ENCODE measurements at places on chromosomes 2 and 18.

DNA sequence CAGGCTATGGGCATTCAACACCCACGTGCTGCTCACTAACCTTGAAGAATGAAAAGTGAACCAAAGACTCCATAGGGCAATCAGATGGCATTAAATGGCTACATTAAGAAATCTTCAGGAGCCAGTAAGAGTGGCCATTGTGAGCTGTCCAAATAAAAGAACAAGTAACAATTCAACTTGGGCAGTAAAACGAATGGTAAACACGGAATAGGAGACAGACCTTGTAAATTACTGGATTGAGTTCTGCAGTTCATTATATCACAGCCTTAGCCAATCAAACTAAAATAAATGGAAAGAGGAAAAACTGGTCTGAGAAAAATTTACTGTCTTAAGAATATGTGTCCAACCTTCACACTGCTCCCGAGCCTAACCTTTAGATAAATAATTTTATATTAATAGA lies 306.5 kb upstream of the ZNF521 start:
- DNase-seq: no peak

GRCh38 chr2:219292616-219293015 lies 13.4 kb downstream of the DNAJB2 start:
- no peak for DNase-seq

GRCh38 chr2:53188851-53189510 lies 578.6 kb upstream of the CHAC2 start:
- no peak for DNase-seq

- DNase-seq: no peak
These were observed 217.7 kb downstream of the GBX2 start for GRCh38 chr2:235950473-235950809.

DNA sequence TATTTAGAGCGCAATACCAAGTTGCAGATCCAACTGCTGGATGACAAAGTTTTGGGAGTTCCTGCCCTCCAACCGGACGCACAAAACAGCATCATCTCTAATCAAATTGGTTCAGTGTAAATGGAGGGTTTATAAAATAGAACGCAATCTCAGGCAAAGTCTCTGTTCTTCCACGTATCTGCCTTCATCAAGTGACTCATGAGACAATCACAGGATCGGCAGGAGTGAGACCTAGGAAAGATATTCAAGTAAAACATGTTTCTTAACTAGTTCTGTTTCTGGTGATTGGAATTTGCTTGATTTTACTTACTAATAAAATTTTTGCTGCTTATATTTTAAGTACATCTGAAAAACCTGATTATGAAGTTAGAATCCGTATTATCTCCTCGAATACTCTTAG lies 7.6 kb downstream of the FZD5 start:
- no peak for DNase-seq

DNA sequence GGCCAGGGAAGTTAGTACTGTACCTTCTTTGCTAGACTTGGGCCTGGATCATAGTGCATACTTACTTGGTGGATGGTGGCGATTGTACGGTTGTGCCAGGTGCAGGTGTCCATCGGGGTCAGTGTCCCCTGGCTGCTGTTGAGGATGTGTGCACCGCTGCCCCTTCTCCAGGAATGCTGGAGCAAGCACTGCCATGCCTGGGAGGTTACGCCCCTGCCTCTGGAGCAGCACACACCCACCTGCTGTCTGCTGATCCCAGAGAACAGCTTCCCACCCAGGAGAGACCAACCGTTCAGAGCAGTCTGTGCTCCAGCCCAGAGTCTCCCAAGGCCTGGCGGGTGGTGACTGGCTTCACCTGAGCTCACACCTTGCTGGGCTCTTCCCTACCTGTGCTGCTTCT lies 286.8 kb upstream of the HS6ST1 start:
- DNase-seq: no peak

- no peak for DNase-seq
These were observed 332.9 kb downstream of the DSC3 start for GRCh38 chr18:30709595-30709994.

GRCh38 chr2:55954306-55955035 lies 30.9 kb upstream of the EFEMP1 start:
- DNase-seq: no peak

- DNase-seq: no peak
These were observed 64.9 kb downstream of the CYBRD1 start for GRCh38 chr2:171587132-171587531.

DNA sequence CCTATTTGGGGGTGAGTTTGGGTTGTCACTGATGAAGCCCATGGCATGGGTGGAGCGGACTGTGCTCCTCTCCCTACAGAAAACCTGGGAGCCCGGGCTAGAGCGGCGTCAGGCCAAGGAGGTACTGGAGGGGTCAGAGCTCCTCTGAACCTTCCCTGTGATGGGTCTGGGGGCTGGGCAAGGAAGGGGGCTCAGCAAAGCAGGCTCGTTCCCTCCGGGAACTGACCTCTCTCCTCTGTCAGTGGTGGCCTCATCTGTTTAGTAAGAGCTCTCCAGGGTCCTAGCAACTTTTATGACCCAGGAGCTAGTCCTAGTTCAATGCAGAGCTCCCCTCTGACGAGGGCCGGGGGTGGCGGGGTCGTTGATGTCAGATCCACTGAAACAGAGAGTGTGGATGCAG lies 62.4 kb upstream of the OTOF start:
- DNase-seq: no peak

- DNase-seq: no peak
These were observed 124.2 kb downstream of the BCL2L11 start for GRCh38 chr2:111244864-111245263.

DNA sequence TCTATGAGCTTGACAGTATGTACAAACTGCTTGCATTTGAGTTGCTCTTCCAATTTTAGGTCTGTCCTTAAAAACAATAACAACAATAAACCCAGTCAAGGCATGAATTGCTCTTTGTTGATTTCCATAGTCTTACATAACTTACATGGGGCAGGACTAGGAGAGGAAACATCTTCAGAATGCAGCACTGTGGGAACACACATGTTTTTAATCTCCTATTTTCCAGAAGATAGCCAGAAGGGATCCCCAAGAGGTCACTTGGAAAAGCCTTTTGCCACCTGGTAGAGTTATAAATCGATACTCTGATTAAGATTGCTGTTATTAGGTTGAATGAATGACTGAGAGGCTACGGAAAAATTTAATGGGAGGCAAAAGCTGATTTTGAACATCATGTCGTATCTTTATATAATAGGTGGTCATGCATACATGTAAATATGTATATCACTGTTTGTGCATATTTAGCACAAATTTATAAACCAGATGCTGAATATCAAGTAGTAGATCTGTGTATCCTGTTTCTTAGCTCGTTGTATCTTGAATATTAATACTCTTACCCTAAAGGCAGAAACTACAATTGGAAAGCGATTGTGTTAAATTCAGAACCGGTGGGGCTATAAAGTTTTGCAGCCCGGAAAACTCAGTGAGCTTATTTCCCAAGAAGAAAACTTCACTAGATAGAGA lies 479.4 kb upstream of the TCF4 start:
- DNase-seq: no peak

DNA sequence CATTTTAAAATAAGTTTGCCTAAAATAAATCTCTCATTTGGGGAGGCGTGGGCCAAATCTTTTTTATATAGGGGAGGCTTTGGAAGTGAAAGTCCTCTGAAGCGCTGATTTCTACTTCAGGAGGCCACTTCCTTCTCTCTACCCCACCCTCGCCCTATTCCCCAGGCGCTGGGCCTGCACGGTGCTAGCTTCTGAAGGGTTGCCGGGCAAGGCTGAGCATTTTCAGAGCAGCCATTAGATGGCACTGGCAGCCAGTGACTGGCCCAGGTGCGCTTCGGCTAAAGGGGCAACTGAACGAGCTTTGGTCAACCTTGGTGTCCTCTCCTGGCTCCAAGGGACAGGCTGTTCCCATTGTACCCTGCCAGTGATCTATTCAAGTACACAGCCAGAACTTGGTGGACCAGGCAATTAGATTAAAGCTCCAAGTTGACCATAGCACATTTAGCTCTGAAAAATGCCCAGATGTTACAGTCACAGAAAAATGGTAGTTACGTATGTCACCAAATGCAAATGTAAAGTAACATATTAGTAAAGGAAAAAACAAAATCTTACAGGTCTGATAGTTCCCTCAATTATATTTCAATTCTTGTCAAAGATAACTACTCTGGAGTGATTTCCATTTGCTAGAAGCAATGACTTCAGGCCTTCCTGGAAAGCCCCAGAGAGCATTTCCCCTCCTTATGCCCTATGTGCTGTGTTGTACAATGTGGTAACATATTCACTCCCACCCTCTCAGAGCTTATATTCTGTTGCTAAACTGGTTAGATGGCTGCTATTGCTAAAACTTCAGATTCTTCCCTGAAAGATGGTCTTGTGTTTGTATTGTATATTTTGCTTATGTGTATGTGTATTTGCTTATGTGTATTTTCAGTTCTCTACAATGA lies 2.1 kb downstream of the POMC start:
- peak; percentile 61 for DNase-seq

DNA sequence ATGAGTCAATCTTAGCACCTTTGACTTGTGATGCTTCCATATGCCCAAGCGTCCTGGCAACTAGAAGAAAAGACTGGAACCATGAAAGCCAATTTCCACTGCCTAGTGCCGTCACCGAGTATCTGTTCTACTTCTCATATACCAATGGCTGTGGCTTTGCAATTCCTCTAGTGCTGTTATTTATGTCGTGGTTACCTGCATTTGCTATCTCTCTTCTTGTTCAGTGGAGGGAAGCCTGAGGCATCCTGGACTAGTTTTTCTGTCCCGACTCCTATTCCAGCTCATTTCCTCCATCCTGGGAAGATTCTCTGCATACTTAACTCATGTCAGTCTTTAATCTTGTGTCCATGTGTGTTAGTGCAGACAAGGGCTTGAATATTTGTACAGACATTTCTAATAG lies 117.9 kb downstream of the FEZ2 start:
- DNase-seq: no peak

GRCh38 chr2:12045864-12046291 lies 299.4 kb downstream of the LPIN1 start:
- no peak for DNase-seq

Measured in NCI-H1436 (cell line).